ENCODE measurements at places on chromosomes 12 and 14.

- no peak for DNase-seq
These were observed 447.2 kb downstream of the SNAPC1 start for GRCh38 chr14:62209287-62209899.

DNA sequence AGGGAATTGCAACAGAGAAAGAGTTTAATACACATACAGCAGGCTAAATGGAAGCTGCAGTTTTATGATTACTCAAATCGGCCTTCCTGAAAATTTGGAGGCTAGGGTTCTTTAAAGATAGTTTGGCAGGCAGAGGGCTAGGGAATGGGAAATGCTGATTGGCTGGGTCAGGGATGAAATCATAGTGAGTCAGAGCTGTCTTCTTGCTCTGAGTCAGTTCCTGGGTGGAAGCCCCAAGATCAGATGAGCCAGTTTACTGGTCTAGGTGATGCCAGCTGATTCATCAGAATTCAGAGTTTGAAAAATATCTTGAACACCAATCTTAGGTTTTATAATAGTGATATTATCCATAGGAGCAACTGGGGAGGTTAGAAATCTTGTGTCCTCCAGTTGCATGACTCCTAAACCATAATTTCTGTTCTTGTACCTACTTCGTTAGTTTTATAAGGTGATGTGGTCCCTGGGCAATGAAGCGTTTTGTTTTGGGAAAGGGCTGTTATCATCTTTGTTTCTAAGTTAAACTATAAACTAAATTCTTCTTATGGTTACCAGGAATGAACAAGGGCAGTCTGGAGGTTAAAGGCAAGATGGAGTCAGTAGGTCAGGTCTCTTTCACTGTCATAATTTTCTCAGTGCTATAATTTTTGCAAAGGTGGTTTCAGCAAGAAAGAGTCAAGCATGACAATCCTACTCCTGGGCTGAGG, 257.8 kb upstream of the CCDC196 start:
- DNase-seq, result no peak

- no peak for DNase-seq
These were observed 583 bp upstream of the SDR39U1 start for GRCh38 chr14:24443053-24443665.

GRCh38 chr12:75971253-75971652, 60.3 kb downstream of the PHLDA1 start:
- no peak for DNase-seq

DNA sequence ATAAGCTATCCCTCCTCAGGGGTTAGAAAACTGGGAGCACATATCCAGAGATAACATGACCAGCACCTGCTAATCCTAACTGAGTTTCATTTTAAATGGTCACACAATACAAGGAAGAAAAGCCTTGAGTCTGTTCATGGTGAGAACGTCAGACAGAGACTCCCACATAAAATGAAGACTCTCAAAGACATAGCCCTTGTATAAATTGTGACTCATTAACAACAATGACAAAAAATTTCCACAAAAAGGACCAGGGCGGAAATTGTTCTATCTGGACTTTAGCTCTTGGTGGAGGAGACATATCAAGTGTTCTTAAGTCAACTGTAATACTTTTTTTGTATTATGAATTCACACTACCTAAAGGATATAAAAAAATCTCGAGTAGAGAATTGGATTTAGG, 313.7 kb upstream of the DCN start:
- DNase-seq, result no peak

GRCh38 chr14:28879573-28879996, 113.0 kb downstream of the FOXG1 start:
- DNase-seq, result no peak

DNA sequence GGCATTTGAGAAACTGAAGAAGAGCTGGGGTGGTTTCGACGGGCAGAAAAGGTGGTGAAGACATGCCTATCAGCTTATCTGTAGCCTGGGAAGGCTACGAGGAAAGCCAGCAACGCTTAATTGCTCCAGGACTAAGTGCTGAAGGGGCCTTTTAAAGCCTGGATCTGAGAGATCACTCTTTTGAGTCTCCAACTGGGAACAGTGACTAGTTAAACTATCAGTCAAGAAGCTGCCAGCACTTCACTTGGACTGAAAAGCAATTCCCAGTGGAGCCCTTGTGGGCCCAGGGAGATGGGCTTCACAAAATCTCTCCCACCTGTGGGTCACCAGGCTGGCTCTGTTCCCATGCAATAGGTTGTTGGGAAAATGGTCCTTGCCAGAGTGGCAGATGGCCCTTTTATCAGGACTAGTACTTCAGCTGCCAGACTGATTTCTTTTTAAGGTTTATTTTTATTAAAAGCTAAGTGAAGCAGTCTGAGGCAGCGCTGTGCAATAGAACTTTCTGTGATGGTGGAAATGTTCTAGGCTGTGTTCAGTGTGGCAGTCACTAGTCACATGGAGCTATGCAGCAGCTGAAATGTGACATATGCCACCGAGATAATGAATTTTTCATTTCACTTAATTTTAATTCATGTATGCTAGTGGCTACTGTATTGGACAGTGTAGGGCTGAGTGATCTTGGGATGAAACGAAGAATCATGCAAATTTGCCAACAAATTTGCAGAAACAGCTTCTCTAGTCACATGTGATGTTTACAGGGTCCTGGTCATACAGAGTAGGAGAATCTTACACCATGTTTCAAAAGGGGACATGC, 276.8 kb downstream of the PCNX1 start:
- DNase-seq, result no peak

GRCh38 chr12:125549836-125550235, 484.6 kb downstream of the AACS start:
- no peak for DNase-seq

- DNase-seq, result no peak
These were observed 6.5 kb upstream of the PLXNC1 start for GRCh38 chr12:94141892-94142291.

- DNase-seq, result no peak
These were observed 8.9 kb upstream of the RAP1B start for GRCh38 chr12:68601767-68602166.

DNA sequence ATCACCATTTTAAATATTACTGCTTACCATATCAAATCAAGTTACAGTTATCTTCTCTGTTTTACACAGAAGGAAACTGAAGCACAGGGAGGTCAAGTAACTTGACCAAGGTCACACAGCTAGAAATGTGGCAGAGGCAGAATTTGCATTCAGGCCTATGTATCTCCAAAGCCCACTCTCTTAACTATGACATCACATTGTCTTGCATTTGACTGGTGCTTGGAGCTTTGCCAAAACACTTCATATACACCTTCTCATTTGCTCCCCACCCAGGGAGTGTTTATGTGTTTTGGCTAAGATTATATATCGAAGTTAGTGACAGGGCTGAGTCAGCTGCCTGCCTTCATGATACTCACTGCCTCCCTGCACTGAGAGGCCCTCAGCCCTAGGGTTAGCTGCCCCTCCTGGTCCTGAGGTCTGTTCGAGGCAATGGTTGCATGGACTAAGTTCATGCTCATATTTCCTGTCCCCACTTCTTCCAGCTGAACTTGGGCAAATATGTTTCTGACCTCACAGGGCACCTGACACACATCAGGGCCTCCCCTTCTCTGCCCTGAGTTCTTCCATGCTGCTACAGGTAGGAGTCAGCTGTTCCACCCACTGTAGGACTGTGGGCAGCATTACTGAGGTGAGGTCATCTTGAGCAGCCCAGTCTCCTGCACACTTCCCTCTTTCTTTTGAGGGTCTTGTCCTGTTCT, 1.8 kb downstream of the GALNT6 start:
- DNase-seq, result peak; percentile 46

DNA sequence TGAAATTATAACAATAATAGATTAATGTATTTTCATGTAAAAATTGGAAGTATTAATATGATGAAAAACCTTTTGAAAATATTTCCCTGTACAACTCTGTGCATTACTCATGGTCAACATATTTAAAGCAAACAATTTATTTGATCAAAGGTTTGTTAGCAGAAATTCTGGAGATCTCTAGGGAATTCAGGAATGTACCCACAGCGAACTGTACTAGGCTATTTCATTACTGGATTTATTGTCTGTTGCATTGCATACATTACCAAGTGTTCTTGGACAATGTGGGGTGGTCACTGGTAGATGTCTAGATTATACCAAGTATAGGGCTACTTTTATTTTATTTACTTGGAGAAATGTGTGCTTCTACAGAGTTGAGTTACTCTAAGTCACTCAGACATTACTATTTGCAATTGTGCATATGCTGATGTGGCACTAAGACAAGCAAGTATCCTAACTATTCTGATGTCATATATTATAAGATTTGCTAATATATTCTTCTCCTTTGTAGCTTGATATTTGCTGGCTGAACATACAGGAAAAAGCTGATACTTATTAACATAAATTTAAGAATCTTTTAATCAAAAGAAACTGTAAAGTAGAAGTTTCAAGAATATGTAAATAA, 323.3 kb downstream of the CCER1 start:
- DNase-seq, result no peak

DNA sequence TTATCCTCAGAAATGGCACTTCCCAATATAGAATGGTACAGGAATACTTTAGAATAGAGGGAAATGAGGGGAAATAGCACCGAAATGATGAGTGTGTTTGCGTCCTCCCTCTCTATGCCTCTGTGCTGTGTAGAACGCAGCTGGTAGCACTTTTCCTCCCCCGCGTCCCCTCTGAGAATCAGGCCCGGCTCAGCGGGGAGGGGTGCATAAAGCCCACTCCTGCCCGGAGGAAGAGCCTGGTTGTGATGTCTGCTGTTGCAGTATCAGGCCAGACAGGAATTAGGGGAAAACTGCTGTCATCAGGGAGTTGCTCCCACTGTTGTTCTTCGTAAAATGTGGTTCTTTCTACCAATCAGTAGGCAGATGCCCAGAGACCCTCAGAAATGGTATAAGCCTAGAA, 76.0 kb downstream of the GALNT8 start:
- DNase-seq, result no peak

DNA sequence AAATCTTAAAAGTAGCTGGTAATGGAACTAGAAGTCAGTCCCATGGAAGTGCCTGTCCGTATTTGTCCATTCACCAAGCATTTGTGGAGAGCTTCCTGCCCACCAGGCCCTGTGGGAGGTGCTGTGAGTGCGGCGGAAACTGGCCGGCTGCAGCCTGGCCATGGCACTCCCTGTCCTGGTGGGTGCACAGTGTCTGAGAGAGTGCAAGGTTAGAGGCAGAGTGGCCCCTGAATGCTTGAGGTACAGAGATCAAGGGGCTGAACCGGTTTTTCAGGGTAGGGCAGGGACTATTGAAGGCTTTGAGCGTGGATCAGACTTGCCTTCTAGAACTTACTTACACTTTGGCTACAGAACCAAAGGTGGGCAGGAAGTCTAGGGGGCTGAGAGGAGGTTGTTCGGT, 92.9 kb downstream of the ESR2 start:
- DNase-seq, result no peak

GRCh38 chr12:114238808-114239207, 167.1 kb downstream of the TBX5 start:
- DNase-seq, result no peak

GRCh38 chr12:26987634-26988424, 26.4 kb downstream of the TM7SF3 start:
- no peak for DNase-seq

DNA sequence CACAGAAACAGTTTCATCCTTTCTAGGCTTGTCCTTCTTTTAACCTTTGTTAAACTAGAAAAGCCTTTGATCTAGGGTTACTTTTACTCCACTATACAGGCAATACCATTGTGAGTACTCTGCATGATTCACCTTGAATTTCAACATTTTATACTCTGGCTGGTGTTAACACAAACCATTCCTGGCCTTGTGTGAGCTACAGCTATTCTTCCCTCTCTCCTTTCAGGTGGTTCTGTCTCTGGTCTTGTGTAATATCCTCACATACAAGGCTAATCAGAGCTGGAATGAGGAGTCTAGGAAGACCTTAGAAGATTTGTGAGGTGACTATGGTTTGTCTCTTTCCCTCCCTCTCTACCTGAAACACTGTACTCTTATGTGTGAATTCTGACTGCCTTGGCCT, 837.4 kb upstream of the USP15 start:
- DNase-seq, result no peak

DNA sequence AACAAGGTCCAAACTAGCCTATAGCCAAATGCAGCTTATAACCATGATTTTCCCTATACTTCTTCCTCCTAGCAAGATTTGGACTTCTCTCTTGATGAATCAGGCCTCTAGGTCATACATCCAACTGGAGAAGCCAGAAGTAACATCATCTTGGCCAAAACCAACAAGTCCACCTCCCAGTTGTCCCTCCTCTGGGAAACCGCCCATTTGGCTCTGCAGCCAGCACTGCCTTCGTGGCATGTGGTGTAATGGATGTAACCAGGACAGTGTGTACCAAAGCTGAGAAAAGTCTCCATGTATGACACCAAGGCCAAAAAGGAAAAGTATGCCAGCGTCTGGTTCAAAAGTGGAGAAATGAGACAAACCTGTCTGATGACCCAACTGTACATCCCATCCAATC, 59.3 kb upstream of the VASH1 start:
- DNase-seq, result no peak

DNA sequence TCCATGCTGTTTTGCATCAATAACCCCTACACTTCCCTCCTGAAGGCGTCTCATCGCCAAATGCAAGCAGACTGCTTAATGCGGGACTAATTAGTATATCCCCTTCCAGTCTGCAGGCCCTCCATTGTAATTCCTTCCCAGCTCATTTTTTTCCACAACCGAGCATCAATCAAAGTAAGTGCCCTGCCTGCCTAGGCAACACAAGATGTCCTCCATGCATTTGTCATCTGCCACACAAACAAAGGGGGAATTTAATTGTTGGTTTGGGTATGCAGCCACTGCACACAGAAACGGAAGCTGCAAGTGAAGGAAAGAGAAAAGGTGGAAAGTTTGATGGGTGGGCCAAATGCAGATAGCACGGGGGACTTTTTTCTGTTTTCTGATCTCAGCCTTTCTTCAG, 168.0 kb downstream of the EGLN3 start:
- no peak for DNase-seq

DNA sequence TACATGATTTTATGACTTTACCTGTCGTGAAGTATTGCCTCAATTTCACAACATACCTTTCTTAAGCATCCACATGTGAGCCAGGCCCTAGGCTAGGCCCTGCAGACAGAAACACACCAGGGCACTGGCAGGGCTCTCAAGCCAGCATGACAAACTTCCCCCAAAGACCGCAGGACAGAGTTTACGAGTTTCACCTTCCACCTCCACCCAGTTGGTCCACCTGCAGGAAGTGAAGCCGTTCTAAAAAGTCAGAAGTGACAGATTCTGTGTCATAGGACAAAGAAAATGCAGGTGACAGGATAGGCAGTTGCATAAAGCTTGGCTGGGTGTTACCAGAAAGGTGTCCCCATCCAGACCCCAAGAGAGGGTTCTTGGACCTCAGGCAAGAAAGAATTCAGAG, 382.3 kb downstream of the PCNX1 start:
- DNase-seq, result no peak

GRCh38 chr12:105462831-105463230, 132.3 kb downstream of the C12orf75 start:
- DNase-seq, result no peak

- no peak for DNase-seq
These were observed 54.8 kb downstream of the PPHLN1 start for GRCh38 chr12:42380733-42381132.

DNA sequence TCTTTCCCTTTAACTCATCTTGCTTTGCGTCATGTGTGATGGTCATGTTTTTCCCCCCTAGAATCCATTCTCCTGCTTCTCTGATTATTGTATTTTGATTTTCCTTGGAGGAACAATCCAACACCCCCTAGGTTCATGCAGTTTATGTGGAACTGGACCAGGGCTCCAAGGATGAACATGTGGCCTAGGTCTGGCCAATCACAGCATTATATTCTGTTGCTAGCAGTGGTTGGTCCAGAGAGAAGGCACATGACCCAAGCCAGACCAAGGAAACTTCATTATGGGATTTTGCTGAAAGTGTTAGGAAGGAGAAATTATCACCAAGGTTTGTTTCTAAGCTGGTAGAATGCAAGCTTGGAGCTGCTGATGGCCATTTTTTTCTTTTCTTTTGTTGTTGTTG, 6.9 kb upstream of the PPTC7 start:
- DNase-seq, result no peak

Data from activated T-cell treated with anti-CD3 and anti-CD28 coated beads, Interleukin-2, amount 50 U/mL, for 24 hours (primary cell).